ENCODE measurements at places on chromosomes 13 and 19.

DNA sequence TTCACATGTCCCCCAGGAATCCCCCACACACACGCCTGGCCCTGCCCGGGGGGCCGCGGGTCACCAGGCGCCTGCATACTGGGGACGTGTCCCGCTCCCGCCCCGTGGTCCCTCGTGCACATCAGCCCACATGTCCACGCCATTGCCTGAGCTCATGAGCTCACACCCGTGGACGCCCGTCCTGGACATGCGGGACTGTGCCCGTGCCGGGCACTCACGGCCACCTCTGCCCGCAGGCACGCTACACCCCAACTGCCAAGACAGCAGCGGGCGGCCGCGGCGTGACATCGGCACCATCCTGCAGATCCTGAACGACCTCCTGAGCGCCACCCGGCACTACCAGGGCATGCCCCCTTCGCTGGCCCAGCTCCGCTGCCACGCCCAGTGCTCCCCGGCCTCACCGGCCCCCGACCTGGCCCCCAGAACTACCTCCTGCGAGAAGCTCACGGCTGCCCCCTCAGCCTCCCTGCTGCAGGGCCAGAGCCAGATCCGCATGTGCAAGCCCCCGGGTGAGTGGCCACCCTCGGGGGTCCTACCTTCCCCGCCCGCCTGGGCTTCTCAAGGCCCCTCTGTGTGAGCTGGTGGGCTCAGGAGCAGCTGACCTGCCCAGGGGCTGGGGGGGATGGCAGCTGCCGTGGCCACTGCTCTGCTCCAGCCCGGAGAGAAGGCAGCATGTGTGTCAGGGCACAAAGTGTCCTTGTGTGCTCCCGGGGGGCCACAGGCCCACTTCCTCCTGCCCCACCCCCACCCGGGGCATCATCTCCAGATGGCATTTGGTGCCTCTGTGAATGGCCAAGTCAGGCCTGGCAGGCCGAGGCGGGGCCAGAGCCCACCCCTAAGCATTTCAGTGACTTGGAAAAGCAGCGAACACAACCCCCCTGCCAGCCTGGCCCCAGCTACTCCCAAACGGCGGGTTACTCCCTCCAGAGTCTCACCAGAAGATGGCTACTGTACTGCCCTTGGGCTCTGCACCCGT is 7.1 kb downstream of the MIDN start:
- no peak for DNase-seq

- DNase-seq: no peak
Observed at GRCh38 chr19:2627319-2627829, 75.1 kb downstream of the GNG7 start.

DNA sequence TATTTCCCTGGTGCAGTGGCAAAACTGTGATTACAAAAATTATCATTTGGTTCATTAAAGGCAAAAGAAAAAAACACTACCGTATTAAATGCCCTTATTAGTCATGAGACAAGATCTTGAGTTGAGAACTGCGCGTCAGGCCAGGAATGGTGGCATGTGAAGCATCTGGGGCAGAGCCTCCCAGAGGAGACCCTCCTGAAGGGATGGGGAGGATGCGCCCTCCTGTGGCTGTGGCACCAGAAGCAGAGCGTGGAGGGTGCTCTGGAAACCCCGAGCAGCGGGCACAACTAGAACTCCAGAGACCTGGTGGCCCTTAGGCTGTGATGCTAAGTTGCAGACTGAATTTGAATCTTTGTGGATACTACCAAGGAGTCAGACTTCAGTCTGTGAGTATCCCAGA is 11.5 kb downstream of the CUL4A start:
- no peak for DNase-seq

- no peak for DNase-seq
Observed at GRCh38 chr19:16628984-16629691, 1.1 kb upstream of the MED26 start.

GRCh38 chr13:88752041-88752440 is 1080.9 kb downstream of the SLITRK5 start:
- no peak for DNase-seq

DNA sequence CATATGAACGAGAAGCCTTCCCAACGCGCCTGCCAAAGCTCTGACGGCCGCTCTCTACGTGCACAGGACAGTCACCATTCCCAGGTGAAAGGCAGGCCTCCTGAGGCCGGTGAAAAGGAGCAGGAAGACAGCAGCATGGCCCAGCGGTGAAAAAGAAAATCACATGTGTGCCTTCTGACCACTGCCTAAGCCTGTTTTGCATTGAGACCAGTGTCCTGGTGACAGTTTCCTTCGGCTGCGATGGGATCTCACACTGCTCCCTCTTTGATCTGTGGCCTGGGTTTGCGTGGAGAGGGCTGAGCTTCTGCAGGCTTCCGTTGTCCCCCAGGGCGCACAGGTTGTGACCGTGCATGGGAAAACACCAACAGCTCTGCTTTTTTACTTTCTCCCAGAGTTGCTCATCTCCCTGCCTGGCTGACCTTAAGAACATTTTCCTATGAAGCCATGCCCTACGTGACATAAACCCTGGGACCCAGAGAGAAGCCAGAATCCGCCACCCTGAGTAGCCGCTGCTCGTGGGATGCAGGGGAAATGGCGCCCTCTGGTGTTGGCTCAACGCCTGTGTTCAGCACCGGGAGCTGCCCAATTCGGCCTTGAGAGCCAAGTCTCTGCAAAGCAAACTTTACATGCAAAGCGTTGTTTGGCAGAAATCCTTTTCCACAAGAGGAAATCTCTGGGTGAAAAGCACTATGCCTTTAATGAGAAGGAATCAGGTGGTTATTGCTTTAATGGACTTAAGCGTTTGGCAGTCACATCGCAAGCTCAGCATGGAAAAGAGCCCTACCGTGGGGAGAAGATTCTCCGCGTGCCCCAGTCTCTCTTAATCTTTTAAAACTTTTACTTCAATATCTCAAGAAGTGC is 112.2 kb upstream of the GPR12 start:
- DNase-seq: peak; percentile 28

DNA sequence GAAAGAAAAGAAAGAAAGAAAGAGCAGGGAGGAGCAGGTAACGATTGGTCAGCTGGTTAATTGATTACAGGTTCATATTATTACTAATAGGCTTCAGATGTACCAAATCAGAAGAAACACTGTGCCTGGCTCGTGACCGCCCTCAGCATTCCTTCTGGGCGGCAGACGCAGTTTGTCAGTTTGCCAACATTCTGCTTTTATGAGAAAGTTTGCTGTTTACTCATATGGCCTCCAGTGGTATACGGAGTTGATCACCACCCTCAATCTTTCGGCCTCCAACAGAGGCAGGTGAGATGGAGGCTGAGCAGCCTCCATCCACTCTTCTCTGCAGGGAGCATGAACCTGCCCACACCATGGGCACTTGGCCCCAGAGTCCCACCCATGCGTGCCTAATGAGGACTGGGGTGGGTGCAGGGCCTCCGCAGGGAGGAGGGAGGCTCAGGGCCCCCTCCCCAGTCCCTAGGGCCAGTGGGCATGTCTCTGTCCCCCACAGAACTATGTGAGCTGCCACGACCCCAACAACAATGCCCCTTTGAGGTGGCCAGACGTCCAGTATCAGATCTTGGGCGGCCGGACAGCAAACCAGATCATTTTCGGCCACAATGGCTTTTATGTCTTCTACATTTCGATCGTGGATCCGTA is 8.8 kb downstream of the PRR22 start:
- no peak for DNase-seq

GRCh38 chr13:83563499-83563898 is 318.8 kb downstream of the SLITRK1 start:
- no peak for DNase-seq

DNA sequence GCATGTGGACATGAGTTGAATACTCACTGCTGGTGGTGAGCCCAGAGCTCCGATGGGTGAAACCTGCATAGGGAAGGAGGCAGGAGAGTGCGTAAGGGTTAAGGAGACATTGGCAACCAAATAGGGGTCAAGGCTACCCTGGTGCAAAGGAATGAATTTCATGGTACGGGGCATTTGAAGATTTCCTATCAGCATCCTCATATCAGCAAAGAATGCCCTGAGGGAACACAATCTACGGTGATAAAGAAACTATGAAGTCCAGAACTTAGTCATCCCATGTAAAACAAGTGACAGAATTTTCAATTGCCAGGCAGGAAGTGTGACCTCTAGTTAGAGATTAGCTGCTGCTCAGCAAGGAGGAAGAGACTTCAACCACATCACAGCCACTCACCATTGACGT is 64.9 kb downstream of the MBD3L1 start:
- no peak for DNase-seq

- no peak for DNase-seq
Observed at GRCh38 chr19:35476149-35476548, 14.1 kb downstream of the KRTDAP start.

- no peak for DNase-seq
Observed at GRCh38 chr19:57720878-57721277, 6.5 kb downstream of the ZNF671 start.

- DNase-seq: peak; percentile 1
Observed at GRCh38 chr13:29471551-29471950, 123.9 kb downstream of the SLC7A1 start.

- no peak for DNase-seq
Observed at GRCh38 chr13:112481458-112481857, 105.3 kb downstream of the SPACA7 start.

GRCh38 chr13:44664308-44664707 is 88.2 kb upstream of the TSC22D1 start:
- no peak for DNase-seq

DNA sequence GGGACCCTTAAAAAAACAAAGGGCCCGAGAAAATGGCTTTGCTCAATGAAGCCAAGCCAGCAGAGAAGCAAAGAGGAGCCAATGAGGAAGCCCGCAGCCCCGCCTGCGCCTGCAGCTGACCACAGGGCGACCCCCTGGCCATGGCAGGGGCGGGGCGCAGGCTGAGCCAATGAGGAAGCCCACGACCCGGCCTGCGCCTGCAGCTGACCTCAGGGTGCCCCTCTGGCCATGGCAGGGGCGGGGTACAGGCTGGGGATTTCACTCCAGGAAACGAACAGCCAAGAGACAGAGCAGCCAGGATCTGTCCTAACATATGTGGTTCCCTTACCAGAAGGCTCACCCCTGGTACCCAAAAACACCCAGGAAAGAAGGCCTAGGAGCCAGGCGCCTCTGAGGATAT is 101.4 kb downstream of the STK24 start:
- no peak for DNase-seq

GRCh38 chr19:38267761-38268483 is 3.5 kb downstream of the SPINT2 start:
- no peak for DNase-seq

DNA sequence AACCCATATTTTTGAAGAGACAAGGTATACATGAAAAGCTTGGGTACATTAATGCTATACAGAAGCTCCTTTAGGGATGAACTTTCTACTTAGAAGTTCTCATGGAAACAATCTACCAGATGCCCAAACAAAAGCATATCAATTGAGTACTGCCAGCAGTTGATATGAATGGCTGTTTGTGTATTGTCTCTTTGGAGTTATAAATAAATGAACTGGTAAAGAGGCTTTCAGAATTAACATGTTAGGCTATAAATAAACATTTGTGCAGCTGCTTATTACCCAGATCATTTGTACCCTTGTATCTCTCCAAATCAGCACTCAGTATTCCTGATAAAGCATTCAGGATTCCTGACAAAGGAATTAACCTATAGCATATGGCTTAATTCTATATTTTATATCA is 418.9 kb downstream of the FGF14 start:
- DNase-seq: no peak

- no peak for DNase-seq
Observed at GRCh38 chr19:43638214-43638994, 1.2 kb downstream of the CADM4 start.

DNA sequence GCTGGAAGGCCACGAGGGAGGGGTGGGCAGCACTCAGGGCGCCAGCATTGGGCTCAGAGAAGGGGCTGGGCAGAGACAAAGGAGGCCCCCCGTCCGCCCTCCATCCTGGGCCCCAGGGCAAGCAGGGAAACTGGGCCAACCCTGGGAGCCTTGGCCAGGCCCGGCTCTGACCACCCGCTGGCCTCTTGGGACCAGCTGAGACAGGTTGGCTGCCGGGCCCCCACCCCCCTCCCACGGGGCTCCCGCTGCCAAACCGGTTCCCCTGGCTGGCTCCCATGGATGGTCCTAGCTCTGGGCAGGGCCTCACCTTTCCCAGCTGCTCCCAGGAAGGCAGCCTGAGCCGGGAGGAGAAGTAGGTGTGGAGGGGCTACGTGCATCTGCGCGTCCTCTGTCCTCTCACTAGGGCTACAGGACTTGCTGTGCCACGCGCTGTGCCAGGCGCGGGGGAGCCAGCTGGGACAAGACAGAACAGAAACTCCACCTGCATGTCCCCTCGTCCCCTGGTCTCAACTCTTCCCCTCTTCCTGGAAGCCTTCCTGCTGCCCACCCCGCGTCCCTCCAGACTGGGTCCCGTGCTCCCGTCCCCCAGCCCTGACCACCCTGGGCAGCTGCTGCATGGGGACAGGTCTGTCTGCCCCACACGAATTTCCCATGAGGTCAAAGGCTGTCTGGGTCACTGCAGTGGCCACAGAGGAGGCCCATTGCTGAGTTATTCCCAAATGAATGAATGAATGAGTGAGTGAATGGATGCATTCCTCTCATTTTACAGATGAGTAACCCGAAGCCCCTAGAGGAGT is 29.1 kb upstream of the NCCRP1 start:
- DNase-seq: no peak

- no peak for DNase-seq
Observed at GRCh38 chr19:29255912-29256311, 43.0 kb upstream of the UQCRFS1 start.

- DNase-seq: peak; percentile 17
Observed at GRCh38 chr13:49869519-49869918, 66.6 kb downstream of the SPRYD7 start.

DNA sequence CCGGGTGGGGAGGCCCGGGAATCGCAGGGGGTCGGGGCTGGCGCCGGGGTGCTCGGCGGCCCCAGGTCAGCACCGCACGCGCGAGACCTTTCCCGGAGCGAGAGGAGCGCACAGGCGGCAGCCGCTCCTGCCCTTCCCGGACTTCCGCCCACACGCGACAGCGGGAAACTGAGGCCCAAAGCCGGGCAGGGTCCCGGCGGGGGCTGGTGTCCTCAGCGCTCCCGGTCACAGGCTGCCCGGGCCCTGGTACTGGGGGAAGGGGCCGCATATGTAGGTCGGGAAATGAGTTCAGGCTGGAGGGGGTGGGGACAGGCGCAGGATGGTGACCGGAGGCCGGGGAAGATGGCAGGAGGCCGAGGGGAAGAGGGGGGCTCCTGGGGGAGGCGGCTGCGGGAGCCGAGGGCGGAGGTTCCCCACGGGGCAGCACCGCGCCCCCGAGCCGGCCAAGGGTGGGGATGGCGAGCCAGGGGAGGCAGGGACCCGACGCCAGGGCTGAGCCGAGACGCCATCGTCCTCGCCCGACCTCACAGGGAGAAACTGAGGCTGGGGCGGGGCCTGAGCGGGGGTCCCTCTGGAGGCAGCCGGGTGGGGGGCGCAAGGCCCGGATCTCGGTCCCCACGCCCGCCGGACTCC is 662 bp downstream of the CBARP start:
- DNase-seq: no peak

- peak; percentile 82 for DNase-seq
Observed at GRCh38 chr13:102724923-102725322, 30.1 kb upstream of the METTL21C start.

DNA sequence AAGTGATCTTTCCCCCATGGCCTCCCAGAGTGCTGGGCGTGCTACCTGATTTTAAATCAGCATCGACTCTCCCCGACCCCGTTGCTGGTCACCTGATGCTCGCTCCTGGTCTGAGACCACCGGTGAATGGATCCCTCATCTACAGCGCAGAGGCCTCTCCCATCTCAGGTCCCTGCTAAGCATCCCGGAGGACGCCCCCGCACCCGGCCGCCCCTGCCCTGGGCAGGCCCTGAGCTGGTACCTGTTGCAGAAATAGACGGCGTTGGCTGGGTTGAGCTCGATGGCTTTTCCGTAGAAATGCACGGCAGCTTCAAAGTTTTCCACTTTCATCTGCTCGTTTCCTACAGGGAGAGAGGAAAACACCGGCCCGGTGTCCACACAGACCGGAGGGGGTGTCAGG is 18.1 kb downstream of the SGTA start:
- DNase-seq: no peak

GRCh38 chr19:40348961-40349507 is 539 bp downstream of the PLD3 start:
- peak; percentile 38 for DNase-seq
